ENCODE measurements at places on chromosomes 1 and 21. TPM values are rescaled to one million over a fixed set of nuclear protein-coding genes. Genes with fewer than 3 reads are reported as not detected.

GRIK3 gene
- total RNA-seq: 0.74 TPM

SLC16A4 gene
- total RNA-seq: 6.4 TPM

DNA sequence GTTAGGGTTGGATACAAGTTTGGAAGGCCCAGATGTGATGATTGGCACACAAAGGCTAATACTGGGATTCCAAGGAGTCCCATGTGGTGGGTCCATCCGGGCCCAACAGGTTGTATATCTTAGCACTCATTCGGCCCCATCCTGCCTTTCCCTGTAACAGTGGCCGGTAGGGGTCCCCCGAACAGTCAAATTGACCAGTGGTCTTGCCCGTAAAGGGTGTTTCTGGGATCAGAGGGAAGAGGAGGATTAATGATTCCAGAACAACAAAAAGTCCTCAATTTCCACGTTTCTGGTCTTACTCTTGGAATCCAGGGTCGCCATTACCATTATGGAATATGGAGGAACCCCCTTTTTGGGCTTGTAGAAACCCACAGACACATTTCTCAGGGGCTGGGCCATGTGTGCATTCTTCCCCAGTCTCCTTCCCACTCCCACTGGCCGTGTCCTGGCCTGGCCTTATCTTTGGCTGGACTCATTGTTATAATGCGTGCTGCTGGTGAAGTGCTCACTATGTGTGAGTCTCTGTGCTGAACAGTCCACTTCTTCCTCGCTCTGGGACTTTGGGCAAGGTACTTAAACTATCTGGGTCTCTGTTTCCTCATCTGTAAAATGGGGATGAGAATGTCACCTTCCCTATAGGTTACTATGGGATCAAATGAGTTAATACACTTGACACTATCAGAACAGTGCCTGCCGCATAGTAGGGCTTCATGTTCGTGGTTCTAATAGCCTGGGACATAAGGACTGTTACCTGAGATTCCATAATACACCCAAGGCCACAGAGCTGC, 161.8 kb downstream of the DYRK1A start:
- H3K36me3 ChIP-seq: no peaks in the 10 kb centered on the region
- peaks cover 17% of the 10 kb centered on the region for H3K4me1 ChIP-seq
- DNase-seq: no peak
- H3K27ac ChIP-seq: no peak overlapping the region
- no peak overlapping the region for H3K4me3 ChIP-seq

- H3K27me3 ChIP-seq: no peaks in the 10 kb centered on the region
- no peaks in the 10 kb centered on the region for H3K4me1 ChIP-seq
- H3K36me3 ChIP-seq: no peaks in the 10 kb centered on the region
- no peak overlapping the region for H3K4me3 ChIP-seq
- H3K27ac ChIP-seq: no peak overlapping the region
These were observed 119.7 kb downstream of the PROX1 start for GRCh38 chr1:214107322-214108096.

RAB3B gene
- total RNA-seq: 2.0 TPM

JAM2 gene
- 9.1 TPM for total RNA-seq

TIAM1 gene
- 41.3 TPM for total RNA-seq

GRCh38 chr1:26282401-26282918, 2.6 kb downstream of the SH3BGRL3 start:
- H3K27ac ChIP-seq: peak overlapping the region; percentile 95
- no peak for DNase-seq

TFF3 gene
- total RNA-seq: 31.9 TPM

DNA sequence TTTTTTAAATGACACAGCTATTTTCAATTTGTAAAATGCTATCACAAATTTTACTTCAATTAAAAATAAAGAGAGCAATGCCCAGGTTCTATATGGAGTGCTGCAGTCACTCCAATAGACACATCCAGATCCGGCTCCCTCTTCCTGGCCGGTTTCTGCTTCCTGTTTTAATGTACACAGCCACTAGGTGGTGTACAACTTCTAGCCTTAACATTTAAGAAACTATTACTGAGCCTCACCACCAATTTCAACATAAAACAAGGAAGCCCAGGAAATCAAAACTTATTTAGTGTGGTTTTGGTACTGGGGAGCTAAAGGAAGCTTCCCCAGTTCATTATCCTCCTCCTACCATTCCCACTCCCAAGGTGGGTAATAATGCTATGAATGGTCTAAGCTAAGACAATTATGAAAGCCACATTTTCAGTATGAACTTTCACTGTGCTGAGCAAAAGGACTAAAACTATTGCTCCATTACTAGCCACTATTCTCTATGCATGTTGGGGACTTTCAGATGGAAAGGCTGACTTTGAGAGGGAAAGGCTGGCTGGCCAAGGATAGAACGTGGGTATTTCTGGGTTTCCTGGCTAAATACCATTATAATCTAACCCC, 25.5 kb upstream of the MTMR11 start:
- no peak overlapping the region for H3K4me3 ChIP-seq
- peak overlapping the region; percentile 62 for H3K27ac ChIP-seq
- H3K4me1 ChIP-seq: peaks cover 10% of the 10 kb centered on the region
- H3K36me3 ChIP-seq: peaks cover 58% of the 10 kb centered on the region
- no peak for DNase-seq

AK5 gene
- total RNA-seq: 6.9 TPM

- no peaks in the 10 kb centered on the region for H3K27me3 ChIP-seq
- DNase-seq: no peak
- H3K4me1 ChIP-seq: peaks cover 58% of the 10 kb centered on the region
These were observed 10.8 kb downstream of the PIK3C2B start for GRCh38 chr1:204483791-204484190.

HAO2 gene
- not detected for total RNA-seq

- no peaks in the 10 kb centered on the region for H3K36me3 ChIP-seq
- H3K27me3 ChIP-seq: no peaks in the 10 kb centered on the region
- no peak overlapping the region for H3K27ac ChIP-seq
- no peaks in the 10 kb centered on the region for H3K4me1 ChIP-seq
These were observed 10.9 kb upstream of the SMG7 start for GRCh38 chr1:183461350-183461749.

GRCh38 chr1:170910273-170910672, 25.1 kb upstream of the MROH9 start:
- no peaks in the 10 kb centered on the region for H3K36me3 ChIP-seq
- H3K27me3 ChIP-seq: no peaks in the 10 kb centered on the region
- H3K4me3 ChIP-seq: no peak overlapping the region
- DNase-seq: no peak
- no peak overlapping the region for H3K27ac ChIP-seq

DNA sequence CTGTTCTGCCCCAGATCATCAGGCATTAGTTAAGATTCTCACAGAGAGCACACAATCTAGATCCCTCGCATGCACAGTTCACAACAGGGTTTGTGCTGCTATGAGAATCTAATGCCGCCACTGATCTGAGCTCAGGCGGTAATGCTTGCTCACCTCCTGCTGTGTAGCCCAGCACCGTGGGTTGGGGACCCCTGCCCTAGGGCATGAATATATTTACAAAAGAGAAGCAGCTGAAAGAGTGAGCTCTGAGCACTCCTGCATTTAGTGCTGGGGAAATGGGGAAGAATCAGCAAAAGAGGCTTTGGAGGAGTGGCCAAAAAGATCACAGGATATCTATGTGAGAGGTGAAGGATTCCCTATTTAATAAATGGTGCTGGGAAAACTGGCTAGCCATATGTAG, 5.6 kb downstream of the CFAP57 start:
- no peaks in the 10 kb centered on the region for H3K27me3 ChIP-seq
- no peak for DNase-seq
- H3K27ac ChIP-seq: no peak overlapping the region
- no peak overlapping the region for H3K4me3 ChIP-seq

ADPRS gene
- total RNA-seq: 32.2 TPM

GRCh38 chr1:181119093-181119989, 30.8 kb downstream of the IER5 start:
- H3K27ac ChIP-seq: no peak overlapping the region
- no peaks in the 10 kb centered on the region for H3K36me3 ChIP-seq
- no peak overlapping the region for H3K4me3 ChIP-seq
- no peaks in the 10 kb centered on the region for H3K27me3 ChIP-seq

DNA sequence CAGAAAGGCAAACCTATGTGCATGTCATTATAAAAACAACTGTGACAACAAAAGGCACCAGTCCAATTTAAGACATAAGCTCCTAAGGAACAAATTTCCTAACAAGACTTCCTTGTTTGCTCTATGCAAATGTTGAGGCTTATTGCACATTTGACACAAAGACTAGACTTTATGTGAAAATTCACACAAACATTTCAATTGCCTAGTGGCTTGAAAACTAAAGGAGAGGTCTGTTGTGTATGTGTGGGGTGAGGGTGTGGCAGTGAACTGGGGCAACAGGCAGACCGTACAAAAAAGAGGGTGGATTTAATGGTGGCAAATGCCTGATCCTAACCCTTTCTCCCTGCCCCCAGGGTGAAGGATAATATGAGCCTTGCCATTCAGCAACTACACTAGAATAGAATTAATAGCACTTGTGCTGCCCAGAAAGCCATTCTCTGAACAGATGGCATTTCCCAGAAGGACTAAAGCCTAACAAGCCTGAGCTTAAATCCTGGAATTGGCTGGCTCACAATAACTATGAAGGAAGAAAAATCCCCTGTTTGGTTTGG, 73.9 kb downstream of the GLUL start:
- peak overlapping the region; percentile 35 for H3K27ac ChIP-seq
- peaks cover 31% of the 10 kb centered on the region for H3K4me1 ChIP-seq
- H3K36me3 ChIP-seq: no peaks in the 10 kb centered on the region
- no peaks in the 10 kb centered on the region for H3K27me3 ChIP-seq
- DNase-seq: no peak
- H3K4me3 ChIP-seq: no peak overlapping the region

REG4 gene
- not detected for total RNA-seq

MARK1 gene
- 13.0 TPM for total RNA-seq

DNA sequence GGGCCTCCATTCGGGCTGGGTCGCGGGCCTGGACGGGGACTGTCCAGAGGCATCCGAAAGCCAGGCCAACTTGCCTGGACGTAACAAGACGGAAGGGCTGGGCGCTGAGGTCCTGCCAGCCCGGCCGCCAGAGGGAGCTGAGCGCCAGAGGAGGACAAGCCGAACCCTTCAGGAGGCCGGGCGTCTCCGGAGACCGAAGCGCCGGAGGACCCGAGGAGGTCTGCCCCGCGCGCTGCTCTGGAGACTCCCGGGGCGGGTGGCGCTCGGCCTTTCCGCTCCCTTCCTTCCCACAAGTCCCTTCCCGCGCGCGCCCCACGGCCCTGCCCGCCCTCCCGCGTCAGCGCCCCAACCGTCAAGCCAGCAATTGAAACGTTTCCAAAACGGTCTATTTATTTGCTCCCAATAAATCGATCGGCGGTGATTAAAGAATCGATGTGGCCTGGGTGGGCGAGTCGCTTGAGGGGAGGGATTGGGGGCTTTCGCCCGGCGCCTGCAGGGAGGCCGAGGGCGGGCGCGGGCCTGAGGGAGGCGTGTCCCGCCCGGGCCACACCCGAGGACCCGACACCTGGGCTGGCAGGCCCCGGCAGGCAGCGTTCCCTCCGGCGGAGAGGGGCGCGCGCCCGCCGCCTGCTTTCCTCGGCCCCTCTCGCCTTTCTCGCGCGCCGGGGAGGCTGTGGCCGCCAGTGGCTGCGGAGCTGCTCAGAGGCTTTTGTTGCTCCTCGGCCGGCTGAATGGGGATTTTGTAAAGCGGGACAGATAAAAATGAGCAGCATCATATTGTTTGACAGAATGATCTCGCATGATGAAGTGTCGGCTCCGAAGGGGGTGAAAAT, 5.2 kb upstream of the FOXD3 start:
- no peak for DNase-seq
- no peaks in the 10 kb centered on the region for H3K36me3 ChIP-seq
- H3K27ac ChIP-seq: no peak overlapping the region
- H3K4me1 ChIP-seq: peaks cover 27% of the 10 kb centered on the region
- H3K4me3 ChIP-seq: peak overlapping the region; percentile 40
- peaks cover 42% of the 10 kb centered on the region for H3K27me3 ChIP-seq

DNA sequence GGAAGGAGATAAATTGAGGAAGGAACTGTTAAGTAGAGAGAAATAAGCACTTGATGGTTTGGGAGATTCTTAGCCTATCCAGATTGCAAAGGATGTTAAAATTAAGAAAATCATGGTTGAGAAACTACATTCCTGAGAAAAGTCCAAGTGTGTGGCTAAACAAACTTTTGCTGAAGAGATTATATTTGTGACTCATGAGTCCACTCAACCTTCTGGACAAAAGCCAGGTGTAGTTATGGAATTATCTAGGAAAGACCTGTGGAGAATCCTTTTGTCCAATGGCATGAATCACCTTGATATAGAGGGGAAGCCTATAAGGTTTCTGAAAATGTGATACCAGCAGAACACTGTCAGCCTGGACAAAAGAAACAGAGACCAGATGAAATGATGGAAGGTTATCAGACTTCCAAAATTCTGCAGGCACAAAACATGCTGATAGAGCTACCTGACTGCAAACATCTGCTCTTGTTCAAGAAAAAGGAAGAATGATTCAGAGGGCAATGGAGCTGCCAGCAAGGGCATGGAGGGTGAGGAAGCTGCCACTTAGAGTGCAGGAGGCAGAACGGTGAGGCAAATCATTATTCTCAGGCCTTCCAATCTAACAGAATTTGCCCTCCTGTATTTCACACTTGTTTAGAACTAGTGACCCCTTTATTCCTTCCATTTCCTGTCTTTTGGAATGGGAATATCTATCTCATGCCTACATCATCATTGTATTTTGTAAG, 300.6 kb upstream of the PRMT6 start:
- DNase-seq: no peak
- H3K4me1 ChIP-seq: no peaks in the 10 kb centered on the region
- H3K36me3 ChIP-seq: no peaks in the 10 kb centered on the region
- no peak overlapping the region for H3K4me3 ChIP-seq

GRCh38 chr1:182404781-182405180, 4.3 kb upstream of the TEDDM1 start:
- H3K4me3 ChIP-seq: no peak overlapping the region
- DNase-seq: no peak
- no peak overlapping the region for H3K27ac ChIP-seq
- H3K4me1 ChIP-seq: no peaks in the 10 kb centered on the region
- no peaks in the 10 kb centered on the region for H3K36me3 ChIP-seq

ARHGAP29 gene
- 27.3 TPM for total RNA-seq

GUCA2A gene
- not detected for total RNA-seq

GRCh38 chr1:205700865-205701401, 20.6 kb upstream of the SLC45A3 start:
- DNase-seq: no peak
- H3K4me1 ChIP-seq: peaks cover 6% of the 10 kb centered on the region
- H3K36me3 ChIP-seq: no peaks in the 10 kb centered on the region
- no peak overlapping the region for H3K27ac ChIP-seq

Measured in vagina (tissue), 2 donors.